ENCODE measurements at places on chromosomes 4 and X.

- no peak for DNase-seq
These were observed 51.7 kb downstream of the ADGRG2 start for GRCh38 chrX:19070555-19070994.

- DNase-seq, result no peak
These were observed 470.8 kb downstream of the NKX6-1 start for GRCh38 chr4:84028340-84028739.

- no peak for DNase-seq
These were observed 69.8 kb downstream of the DTHD1 start for GRCh38 chr4:36351082-36351666.

DNA sequence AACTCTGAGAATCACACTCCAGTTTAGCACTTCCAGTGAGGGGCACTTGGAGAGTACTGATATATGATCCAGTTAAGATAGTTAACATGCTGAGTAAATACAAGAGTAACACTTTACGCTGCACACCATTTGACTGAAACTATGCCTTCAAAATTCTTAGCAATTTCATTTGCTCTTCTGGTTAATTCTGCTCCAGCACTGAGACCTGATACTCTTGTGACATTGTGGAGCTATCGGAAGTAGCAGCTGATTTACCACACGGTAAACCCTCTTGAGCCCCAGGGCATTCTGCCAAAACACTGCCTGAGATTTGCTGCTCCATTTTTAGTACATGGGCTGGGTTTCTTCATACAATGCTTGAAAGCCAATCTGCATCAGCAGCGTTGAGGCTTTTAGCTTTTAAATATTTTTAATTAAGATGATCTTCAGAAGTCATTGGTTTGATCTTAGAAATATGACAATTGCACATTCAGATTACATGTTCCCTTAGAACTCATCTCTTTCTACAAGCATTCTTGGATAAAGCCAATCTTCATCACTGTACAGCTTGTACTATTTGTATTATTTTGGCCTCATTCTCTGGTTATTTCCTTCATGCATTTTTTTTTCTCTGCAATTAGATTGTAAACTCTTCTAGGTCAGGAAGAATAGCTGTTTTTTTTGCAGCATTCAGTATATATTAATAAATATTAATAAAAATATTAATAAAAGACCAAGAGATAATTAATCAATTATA, 67.8 kb upstream of the ETNPPL start:
- DNase-seq, result no peak

GRCh38 chr4:6474053-6474568, 1.7 kb upstream of the PPP2R2C start:
- DNase-seq, result no peak

DNA sequence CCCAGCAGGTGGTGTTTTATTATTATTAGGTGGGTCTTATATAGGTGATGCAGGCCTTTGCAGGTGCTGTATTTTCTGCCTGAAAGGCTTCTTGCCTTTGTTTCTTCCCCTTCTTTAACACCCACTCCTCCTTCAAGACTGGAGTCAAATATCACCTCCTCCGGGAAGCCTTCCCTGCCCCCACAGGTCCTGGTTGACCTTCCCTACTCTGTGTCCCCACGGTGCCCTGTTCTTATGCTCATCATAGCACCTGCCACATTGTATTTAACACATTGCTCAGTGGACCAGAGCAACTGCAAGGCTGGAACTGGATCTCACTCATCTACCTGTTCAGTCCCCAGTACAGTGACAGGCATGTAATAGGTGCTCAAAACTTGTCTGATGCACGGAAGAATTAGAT, 39.8 kb upstream of the LGI2 start:
- DNase-seq, result no peak

GRCh38 chrX:9882669-9883446, 84.3 kb upstream of the CLDN34 start:
- DNase-seq, result no peak

DNA sequence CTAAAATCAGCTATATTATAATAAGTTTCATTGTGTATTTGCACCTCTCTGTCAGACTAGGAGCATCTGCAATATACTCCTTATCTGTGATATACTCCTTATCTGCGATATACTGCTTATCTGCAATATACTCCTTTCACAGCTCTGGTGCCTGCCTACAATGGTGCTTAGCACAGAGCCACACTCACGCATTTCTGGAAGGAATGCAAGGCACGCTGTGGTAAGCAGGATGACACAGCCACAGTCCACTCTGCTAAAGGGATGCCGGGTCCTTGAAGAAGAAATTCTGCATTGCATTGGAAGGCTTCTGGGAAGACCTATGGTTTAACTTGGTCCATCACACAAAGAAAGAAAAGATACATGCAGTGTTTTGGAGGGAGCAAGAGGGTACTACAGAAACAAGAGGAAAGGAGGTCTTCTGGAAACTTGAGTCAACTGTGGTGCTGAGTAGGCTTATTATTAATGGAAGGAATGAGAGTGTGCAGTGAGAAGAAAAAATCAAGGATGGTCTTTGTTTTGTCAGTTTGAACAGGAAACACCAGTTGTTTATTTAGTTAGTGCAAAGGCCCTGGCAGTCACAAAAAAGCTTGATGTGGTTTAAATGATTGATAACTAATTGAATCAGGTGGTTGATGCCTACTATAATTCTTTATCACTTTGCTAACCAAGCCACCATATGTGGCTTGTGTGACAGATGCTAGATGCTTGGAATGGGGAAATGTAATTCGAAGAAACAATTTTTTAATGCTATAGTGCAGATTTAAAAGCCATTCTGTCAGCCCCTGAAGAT, 342.3 kb downstream of the GRXCR1 start:
- no peak for DNase-seq

- no peak for DNase-seq
These were observed 99.5 kb downstream of the EFHC2 start for GRCh38 chrX:44244008-44244407.

- DNase-seq, result no peak
These were observed 48.9 kb upstream of the FAM47B start for GRCh38 chrX:34893741-34894140.

DNA sequence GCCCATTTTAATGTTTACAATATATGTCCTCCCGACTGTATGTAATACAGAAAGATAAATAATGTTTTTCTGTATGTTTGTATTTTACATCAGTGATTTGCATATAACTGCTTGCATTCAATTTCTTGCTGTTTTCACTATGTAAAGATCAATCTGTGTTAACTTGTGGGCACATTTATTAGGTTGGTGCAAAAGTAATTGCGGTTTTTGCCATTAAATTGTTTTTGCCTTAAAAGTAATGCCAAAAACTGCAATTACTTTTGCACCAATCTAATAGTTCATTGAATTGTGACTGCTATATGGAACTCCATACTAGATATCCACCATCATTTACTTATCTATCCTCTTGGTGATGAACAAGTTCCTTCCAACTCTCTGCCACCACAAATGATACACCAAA, 73.9 kb upstream of the SRD5A3 start:
- no peak for DNase-seq

DNA sequence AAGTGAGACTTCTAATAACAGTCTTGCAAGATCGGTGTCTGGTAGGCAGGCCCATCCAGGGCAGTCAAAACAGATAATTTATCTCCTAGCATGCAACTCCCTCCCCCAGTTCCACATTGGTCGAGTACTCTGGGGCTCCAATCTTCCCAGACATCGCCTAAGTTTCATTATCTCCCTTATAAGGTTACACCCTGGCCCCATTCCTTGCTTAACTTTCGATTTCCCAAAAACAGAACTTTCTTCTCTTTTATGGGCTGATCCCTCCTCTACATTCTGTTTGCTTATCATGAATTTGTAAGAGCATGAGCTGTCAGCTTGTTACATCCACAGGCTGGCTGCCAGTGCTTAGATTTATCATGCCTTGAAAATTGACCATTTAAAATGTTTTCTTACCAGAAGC, 471.3 kb downstream of the TECRL start:
- no peak for DNase-seq

GRCh38 chr4:26433556-26433955, 56.7 kb downstream of the CCKAR start:
- no peak for DNase-seq

DNA sequence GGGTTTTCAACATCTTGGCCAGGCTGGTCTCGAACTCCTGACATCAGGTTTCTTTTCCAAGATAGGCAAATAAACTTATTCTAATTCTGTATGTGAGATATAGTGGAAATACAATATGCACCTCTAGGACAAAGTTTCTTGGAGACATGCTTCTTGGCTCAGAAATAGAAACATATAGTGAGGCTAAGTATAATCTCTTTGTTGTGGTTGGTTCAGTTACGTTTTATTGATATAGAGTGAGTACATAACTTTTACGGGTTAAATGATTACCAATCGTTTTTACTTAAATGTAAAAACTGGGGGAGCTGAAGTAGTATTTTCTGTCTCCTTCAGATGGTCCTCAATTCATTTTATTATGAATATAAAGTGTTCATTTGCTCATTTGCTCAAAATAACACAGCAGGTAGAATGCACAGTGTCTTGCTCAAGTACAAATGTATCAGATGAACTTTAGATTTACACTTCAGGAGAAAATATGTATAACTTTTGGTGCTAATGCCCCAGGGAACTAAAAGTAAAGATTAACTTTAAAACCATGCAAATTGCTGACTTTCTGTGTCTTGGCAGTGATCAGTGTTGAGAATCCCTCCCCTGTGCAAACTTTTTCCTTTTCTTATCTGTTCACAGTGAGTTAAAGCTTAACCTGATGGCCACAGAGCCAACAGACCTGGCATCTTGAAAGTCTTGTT, 77.6 kb downstream of the AFF1 start:
- no peak for DNase-seq

GRCh38 chrX:127574829-127575228, 477.4 kb downstream of the ACTRT1 start:
- DNase-seq, result no peak

GRCh38 chr4:40183615-40184411, 13.0 kb upstream of the RHOH start:
- no peak for DNase-seq

GRCh38 chrX:11341274-11342201, 48.3 kb downstream of the AMELX start:
- no peak for DNase-seq

DNA sequence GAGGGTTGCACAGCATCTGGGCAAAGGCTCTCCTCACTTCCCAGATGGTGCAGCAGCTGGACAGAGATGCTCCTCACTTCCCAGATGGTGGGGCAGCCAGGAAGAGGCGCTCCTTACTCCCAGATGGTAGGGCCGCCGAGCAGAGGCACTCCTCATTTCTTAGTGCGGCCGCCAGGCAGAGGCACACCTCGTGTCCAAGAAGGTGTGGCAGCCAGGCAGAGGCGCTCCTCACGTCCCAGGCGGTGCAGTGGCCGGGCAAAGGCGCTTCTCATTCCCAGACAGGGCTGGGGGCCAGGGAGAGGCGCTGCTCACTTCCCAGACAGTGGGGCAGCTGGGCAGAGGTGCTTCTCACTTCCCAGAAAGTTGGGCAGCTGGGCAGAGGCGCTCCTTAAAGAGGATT, 48.8 kb downstream of the ZNF732 start:
- no peak for DNase-seq

DNA sequence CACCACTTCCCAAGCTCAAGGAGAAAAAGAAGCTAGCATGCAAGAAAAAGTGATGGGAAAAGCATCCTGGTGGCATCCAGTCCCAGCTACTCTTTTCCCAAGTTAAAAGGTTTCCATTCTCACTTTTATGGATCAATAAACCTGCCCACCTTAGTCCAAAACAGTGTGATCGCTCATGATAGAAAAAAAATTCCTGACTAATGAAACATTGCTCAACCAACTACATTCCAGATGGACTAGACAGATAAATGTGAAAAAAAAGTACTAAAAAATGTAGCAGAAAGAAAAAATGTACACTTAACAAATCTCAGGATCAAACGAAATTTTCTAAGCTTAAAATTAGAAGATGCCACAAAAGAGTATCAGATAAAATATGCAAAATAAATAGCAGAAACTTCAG, 312.2 kb downstream of the TMA16 start:
- no peak for DNase-seq

GRCh38 chrX:110966839-110967238, 129.2 kb upstream of the PAK3 start:
- DNase-seq, result no peak

GRCh38 chr4:100651499-100652175, 133.8 kb upstream of the EMCN start:
- no peak for DNase-seq

- no peak for DNase-seq
These were observed 138.3 kb downstream of the UNC5C start for GRCh38 chr4:95410387-95410977.

All from cortex of kidney (tissue), 1 donor.